ENCODE measurements at places on chromosomes 1 and 21.

- DNase-seq = no peak
Measured at GRCh38 chr1:170863621-170864020, 71.7 kb upstream of the MROH9 start.

GRCh38 chr21:25895565-25896205, 160.9 kb downstream of the GABPA start:
- DNase-seq = peak; percentile 53

GRCh38 chr1:5009376-5010065, 355.1 kb downstream of the AJAP1 start:
- no peak for DNase-seq

DNA sequence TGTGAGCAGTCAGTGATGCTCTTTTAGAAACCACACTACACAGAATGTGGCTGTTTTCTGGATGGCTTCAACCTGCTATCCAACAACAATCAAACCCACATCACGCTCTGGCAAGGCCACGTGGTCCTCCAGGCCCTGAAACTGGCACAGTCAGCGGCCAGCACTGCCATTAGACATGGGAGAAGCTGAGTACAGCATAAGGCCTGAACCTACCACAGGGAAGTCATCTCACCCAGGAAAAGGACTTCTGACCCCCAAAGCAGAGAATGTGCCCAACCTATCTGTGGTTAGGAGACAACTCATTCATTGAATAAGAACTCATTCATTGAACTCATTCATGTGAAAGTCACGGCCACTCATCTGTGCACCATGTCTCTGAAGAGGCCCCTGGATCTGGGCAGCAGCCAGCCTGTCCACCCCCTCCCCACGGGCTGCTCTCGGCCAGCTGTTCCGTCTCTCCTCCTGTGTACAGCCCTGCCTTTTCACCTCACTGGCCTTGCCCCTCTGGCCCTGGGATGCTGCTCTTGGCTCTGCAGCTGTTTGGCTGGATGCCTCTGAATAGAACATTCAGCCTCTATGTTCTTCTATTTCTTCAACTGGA, 41.1 kb downstream of the C1orf198 start:
- no peak for DNase-seq

- no peak for DNase-seq
Measured at GRCh38 chr1:59408608-59409240, 111.8 kb downstream of the FGGY start.

DNA sequence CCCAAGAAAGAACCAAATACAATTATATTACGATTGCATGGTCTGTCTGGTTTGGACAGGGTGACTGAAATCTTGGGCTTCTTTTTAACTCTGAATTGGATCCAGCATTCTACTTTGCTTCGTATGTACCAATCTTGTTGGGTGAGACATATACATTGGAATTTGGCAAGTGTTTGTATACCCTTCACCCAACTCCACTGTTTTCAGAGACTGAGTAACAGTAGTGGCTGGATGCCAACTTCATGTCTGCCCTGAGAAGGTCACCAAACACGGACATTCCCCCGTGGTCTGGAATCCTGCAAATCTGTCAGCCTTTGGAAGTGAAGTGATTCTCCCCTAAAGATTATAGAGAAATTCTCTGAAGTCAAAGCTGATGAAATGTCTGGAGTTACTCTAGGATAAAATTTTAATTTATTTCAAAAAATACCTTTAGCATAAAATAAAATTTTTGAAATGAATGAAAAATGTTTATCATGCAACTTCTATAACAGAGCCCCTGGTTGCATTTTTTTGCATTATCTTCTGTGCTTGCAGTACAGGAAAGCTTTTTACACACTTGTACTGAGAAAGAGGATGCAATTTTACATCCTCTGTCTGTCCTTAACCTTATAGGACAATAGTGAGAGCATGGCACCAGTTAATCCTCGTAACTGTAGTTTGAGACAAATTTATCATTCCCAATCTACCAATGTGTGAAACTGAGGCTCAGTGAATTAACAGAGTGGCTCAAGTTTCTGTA, 201.8 kb downstream of the DISC1 start:
- DNase-seq = no peak

DNA sequence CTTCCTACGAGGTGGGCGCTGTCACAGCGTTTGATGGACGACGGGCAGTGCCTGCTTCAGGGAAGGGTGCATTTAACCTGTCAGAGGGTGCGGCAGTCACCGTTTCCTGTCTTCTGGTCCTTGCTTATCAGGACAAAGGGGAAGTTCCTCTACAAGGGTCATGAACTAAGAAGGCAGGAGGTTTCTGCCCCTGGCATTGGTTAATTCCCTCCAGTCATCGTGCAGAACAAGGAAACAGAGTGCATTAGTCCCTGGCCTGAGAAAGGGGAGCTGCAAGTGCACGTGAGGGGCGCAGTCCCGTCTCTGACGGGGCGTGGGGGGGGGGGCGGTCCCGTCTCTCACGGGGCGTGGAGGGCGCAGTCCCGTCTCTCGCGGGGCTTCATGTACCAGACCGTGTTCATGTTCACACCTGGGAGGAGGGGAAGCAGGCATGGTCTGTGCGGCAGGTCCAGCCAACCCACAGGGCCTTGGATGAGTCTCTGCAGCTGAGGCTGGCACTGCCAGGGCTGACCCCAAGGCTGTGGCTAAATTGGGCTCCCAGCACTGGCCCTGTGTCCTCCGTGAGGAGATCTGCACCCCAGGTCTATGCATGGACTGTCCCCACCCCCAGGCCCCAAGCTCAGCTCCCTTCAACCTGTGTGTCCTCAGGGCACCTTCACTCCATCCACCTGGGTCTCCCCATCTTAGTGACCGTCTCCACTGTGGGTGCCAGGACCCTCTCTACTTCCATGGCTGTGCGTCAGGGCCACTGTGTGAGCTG, 89.2 kb upstream of the COL6A1 start:
- peak; percentile 78 for DNase-seq

DNA sequence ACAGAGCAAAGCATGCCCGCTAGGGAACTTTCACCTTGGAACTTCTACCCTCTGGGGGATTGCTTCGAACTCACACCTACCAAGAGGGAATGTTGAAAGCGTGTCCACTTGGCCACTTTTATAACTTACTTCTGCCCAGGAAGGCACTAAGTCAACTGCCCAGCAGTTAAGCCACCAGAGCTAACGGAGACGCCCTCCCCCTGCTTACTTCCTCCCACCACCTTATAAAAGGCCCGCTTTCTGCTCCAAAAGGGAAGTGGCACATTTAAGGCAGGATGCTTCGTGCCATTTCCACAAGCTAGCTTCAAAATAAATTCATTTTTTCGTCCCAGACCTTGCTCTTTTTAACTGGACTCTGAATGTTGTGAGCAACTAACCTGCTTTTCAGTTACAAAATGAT, 3.2 kb upstream of the AK2 start:
- peak; percentile 77 for DNase-seq
